Activated CD4-positive, alpha-beta memory T cell treated with anti-CD3 and anti-CD28 coated beads for 36 hours (primary cell): ENCODE measurements at places on chromosomes 3 and 15.

DNA sequence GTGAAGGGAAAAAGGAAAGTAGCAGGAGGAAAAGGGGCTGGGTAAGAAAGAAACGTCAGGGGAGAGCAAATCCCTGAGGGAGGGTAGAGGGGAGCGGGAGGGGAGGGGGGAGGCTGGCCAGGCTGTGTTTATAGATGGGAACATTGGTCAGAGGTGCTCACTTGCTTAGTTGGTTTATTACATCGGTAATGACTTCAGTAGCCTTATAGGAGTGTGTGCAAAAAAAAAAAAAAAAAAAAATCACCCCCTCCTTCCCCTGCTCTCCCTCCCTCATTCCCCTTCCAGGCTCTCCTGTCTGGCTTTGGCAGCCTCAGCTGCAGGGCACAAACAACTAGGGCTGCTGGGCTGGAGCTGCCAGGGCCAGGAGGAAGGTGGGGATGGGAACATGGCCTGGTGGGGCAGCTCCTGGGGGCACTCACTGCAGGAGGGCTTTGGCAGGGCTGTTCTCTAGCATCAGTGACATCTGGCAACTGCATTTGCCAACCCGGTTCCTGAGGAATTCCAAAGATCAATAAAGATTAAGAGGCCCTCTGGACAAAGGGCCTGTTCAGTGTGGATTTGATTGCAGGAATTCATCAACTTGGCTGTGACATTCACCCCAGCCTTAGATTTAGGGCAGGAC lies 334.5 kb upstream of the FRG2C start:
- no peak for DNase-seq

- no peak for DNase-seq
These were observed 119.0 kb downstream of the AKAP13 start for GRCh38 chr15:85499371-85499887.

DNA sequence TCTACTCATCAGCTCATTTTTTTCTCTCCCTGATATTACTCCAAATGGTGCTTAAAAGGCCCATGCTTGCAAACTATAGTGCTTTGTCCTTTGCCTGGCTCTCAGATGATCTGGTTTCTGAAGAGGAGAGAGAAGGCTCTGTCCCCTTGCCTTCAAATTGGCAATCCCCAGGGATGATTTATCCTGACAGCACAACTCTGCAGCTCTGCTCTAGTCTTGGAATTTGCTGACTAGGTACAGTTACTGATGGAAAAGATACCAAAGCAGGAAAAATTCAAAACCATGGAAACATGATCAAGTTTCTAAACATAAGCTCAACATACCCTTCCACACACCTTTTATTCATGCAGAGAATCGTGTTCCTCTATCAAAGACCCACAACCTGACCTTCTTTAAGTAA lies 106.7 kb upstream of the CADPS start:
- DNase-seq: no peak

GRCh38 chr3:178628037-178628436 lies 91.8 kb downstream of the KCNMB2 start:
- no peak for DNase-seq

- DNase-seq: no peak
These were observed 36.4 kb downstream of the RFTN1 start for GRCh38 chr3:16477056-16477455.

GRCh38 chr3:90035643-90036042 lies 928.2 kb downstream of the EPHA3 start:
- DNase-seq: no peak

DNA sequence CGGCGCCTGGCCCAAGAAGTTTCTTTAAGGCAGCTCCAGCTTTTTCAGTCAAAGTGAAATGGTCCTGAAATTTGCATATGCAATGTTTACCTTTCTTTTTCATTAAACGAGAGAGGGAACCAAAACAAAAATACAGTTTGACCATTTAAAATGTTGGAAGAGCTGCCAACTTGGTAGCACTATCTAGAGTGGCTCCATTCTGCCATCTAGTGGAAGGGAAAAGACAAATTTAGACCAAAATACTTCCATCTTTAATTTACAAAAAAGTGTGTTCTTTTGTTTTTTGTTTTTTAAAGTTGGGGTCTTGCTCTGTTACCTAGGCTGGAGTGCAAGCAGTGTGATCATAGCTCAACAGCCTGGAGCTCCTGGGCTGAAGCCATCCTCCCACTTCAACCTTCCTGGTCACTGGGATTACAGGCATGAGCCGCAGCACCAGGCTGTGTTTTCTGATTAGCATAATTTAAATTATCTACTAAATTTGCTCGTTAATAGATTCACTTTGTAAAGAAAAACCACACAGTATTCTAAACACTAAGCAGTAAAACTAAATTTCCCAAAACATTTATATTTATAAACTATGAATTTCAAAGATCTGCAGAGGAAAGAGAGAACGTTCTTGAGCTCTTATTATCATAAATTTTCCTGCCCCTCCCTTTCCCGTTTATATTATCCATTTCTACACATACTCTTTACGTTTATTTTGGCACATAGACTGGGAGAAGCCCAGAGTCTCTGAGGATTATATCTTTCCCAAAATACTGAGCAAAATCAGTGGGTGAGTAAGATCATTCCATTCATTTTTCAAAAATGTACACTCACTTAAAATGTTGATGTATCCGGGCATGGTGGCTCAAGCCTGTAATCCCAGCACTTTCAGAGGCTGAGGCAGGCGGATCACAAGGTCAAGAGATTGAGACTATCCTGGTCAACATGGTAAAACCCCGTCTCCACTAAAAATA lies 15.4 kb upstream of the RFC4 start:
- DNase-seq: no peak
